A673 (cell line): ENCODE measurements at places on chromosomes 5 and 9.
A peak's percentile ranks its signal among the peaks of the same experiment; 100 is the strongest.

GRCh38 chr5:79488775-79489174 is 25.2 kb downstream of the HOMER1 start:
- H3K4me1 ChIP-seq, result no peaks in the 10 kb centered on the region
- H3K36me3 ChIP-seq, result no peaks in the 10 kb centered on the region

DNA sequence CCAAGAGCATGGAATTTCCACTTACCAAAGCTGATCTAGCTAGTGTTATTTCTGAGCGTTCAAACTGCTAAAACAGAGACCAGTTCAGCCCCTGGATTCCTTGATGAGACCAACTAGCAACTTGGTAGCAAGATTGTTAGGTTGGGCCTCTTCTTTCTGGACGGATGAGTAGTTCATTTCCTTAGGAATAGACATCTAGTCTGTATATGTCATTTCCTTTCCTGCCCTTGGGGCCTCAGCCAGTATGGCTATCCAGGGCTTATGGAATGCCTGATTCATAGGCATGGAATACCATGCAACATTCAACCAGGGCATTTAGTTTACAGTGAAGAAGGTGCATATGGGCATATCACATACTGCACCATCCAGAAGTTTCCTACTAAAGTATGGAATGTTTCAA is 14.5 kb upstream of the LPAR1 start:
- peaks cover 7% of the 10 kb centered on the region for H3K4me1 ChIP-seq
- H3K4me3 ChIP-seq, result no peak overlapping the region
- H3K36me3 ChIP-seq, result no peaks in the 10 kb centered on the region
- DNase-seq, result no peak

DNA sequence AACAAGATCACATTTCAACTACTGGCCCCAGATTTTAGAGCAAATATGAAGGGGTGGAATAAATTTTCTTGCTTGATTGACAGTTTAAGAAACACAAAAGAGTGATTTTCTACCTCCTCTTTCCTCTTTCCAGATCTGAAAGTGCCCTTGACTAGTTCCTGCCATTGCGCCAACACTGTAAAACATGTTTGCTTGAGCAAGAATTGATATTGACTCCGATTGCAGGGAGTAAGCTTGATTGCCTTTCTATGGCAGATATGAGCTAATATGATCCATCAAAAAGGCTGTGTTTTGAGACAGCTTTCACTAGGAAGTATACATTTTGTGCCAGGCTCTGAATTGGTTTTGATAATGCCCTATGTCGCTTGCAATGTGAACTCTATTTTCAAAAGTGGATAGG is 508.8 kb downstream of the SEMA5A start:
- H3K36me3 ChIP-seq, result no peaks in the 10 kb centered on the region
- no peak overlapping the region for H3K27ac ChIP-seq
- H3K4me3 ChIP-seq, result no peak overlapping the region
- H3K27me3 ChIP-seq, result no peaks in the 10 kb centered on the region
- no peaks in the 10 kb centered on the region for H3K4me1 ChIP-seq

DNA sequence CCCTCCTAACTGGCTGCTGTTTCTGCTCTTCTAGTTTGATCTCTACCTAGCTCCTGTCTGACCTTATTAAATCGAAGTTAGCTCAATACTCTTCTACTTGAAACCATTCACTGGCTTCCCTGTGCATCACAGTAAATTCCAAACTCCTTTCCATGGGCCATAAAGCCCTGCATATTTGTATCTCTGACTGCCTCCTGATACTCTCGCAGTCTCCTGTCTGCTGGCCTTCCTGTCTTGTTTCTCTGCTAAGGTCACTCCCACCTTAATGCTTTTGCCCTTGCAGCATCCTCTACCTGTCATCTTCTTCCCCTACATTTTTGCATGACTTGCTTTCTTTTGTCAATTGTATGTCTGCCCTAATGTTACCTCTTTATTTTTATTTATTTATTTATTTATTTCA is 44.8 kb downstream of the SNCAIP start:
- no peaks in the 10 kb centered on the region for H3K36me3 ChIP-seq
- H3K4me3 ChIP-seq, result no peak overlapping the region
- DNase-seq, result no peak

DNA sequence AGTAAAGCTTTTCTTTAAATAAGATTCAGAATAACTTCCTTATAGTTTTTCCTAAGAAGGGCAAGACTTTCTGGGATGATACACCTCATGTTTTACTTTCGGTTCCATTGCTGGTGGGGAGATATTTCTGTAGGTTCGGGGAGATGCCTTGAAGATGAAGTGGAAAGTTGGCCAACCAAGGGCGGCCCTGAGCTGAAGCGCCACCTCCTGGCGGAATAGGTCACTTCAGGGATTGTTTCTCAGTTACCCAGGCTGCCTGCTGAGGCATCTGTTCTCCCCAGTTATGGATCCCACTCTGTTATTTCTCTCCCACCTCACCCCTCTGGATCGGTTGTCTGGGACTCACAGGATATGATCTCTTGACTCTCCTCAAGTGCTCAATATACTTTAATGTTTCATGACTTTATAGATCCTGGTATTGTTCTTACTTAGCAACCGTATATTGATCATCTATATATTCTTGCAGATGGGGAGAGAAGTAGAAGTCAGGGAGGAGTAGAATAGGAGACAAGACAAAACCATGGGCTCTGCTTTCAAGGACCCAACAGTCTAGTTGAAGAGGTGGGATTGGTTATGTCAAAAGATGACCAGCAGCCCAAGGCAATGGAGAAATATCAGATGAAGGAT is 23.4 kb downstream of the MEGF10 start:
- H3K36me3 ChIP-seq, result no peaks in the 10 kb centered on the region
- H3K27me3 ChIP-seq, result no peaks in the 10 kb centered on the region
- H3K4me3 ChIP-seq, result no peak overlapping the region
- H3K4me1 ChIP-seq, result peaks cover 16% of the 10 kb centered on the region
- peak; percentile 69 for DNase-seq
- no peak overlapping the region for H3K27ac ChIP-seq

DNA sequence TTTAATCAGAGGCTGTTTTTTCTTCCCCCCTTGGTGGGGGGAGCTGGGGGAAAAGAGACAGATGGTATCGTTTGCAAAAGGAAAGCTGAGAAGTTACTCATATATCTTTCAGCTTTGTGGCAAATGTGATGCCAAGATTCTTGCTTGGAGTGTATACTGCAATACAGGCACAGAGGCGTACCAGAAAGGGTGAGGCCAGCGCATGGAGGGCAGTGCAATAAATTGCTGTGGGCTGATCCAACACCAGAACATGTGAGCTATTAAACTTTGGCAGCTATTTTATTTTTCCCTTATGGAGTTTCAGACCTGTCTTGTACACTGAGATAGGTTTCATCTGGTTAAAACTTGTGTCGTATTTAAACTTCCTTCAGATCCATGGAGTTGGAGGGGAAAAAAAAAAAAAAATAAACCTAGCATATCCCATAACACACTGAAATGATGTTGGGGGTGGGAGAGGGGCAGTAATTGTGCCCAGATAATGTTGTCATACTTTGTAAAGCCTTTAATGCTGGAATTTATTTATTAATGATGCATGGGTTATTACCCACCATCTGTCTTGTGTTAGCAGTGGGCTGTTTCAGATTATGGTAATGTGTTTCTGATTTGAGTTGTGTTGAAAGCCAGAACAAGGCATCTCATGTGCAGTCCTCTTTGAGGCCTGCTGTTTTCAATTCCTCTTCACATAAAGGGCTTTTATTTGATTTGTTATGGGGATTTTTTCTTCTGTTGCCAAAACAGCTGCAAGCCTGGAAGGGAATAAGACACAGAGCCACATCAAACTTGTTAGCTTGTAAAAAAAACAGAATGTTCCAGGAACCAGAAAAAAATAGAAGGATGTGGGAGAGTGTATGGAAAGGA is 891.3 kb downstream of the TLE1 start:
- H3K4me1 ChIP-seq, result peaks cover 26% of the 10 kb centered on the region
- no peaks in the 10 kb centered on the region for H3K36me3 ChIP-seq
- H3K27ac ChIP-seq, result peak overlapping the region; percentile 22
- peak; percentile 93 for DNase-seq
- no peak overlapping the region for H3K4me3 ChIP-seq

DNA sequence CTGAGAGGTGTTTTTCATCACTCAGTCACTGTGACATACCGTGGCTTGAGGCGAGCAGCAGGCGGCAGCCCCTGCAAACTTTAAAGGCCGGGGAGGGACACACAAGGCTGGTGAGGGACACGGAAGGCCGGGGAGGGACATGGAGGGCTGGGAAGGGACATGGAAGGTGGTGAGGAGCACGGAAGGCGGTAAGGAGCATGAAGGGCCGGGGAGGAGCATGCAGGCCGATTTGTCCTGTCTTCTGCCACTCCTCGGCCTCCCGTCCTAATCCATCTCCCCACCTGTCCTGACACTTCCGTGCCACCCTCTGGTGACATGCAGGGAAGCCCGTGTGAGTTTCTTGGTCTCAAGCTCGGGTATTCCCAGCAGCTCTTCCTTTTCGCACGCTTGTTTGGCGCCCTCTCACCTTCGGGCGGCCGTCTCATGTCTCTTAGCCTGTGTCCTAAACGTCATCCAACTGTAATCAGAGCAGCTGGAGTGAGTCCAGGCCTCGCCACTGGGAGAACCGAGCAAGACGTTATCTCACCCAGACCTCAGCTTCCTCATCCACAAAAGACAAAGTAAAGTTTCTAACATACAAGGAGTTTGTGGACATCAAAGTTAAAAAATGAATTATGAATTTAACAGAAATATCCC is 126.5 kb downstream of the MRPL36 start:
- DNase-seq, result no peak
- no peak overlapping the region for H3K4me3 ChIP-seq
- no peaks in the 10 kb centered on the region for H3K4me1 ChIP-seq
- peaks cover 73% of the 10 kb centered on the region for H3K27me3 ChIP-seq
- H3K27ac ChIP-seq, result no peak overlapping the region
- H3K36me3 ChIP-seq, result no peaks in the 10 kb centered on the region

GRCh38 chr9:126947529-126947928 is 32.9 kb downstream of the RALGPS1 start:
- H3K36me3 ChIP-seq, result no peaks in the 10 kb centered on the region
- no peak for DNase-seq
- no peaks in the 10 kb centered on the region for H3K4me1 ChIP-seq

GRCh38 chr9:22147813-22148527 is 138.9 kb upstream of the CDKN2B start:
- H3K4me1 ChIP-seq, result no peaks in the 10 kb centered on the region
- no peak for DNase-seq
- no peak overlapping the region for H3K4me3 ChIP-seq
- no peaks in the 10 kb centered on the region for H3K36me3 ChIP-seq
- H3K27me3 ChIP-seq, result no peaks in the 10 kb centered on the region
- no peak overlapping the region for H3K27ac ChIP-seq

GRCh38 chr5:16489322-16489791 is 23.8 kb upstream of the ZNF622 start:
- peaks cover 7% of the 10 kb centered on the region for H3K4me1 ChIP-seq
- H3K27ac ChIP-seq, result no peak overlapping the region
- no peaks in the 10 kb centered on the region for H3K36me3 ChIP-seq

DNA sequence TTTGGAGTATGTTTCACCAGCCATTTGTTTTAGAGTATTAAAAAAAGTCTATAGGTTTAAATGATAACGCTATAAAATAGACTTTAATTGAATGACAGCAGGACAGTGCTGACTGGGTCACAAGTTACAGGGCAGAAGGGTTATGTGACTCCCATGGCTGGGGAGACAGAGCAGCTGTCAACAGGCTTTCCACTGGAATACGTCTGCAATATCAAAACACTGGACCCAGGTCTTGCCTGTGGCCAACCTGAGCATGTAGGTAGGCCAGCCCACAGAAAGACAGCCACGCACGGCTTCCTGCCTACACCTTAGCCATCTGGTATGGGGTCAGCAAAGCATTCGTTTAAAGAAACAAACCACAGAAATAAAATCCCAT is 80.7 kb downstream of the OTULIN start:
- no peak overlapping the region for H3K27ac ChIP-seq
- no peaks in the 10 kb centered on the region for H3K27me3 ChIP-seq
- DNase-seq, result no peak
- no peak overlapping the region for H3K4me3 ChIP-seq

DNA sequence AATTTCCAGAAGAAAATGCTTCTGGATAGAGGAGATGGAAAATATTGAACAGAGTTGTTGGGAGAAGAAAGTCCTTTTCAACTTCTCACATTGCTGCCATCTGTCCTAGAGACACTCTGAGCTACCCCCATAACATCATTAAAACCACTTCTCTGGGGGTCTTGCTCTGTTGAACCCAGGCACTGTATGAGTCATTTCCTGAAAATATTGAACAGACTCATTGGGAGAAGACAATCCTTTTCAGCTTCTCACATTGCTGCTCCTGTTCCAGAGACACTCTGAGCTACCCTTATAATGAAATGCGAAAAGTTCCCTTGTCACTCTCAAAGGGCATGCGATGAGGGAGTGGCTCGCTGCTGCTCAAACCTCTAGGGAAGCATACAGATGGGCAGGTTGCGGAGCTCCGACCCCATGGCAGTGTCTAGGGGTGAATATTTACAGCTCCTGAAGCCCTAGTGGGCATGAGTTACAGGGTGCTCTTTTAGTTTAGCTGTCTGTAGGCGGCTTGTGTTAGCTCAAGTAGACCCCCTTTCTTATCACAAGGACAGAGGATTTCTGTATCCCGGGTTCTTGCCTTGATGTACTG is 90.7 kb downstream of the CDKN2A start:
- no peaks in the 10 kb centered on the region for H3K27me3 ChIP-seq
- H3K27ac ChIP-seq, result no peak overlapping the region
- no peaks in the 10 kb centered on the region for H3K4me1 ChIP-seq

DNA sequence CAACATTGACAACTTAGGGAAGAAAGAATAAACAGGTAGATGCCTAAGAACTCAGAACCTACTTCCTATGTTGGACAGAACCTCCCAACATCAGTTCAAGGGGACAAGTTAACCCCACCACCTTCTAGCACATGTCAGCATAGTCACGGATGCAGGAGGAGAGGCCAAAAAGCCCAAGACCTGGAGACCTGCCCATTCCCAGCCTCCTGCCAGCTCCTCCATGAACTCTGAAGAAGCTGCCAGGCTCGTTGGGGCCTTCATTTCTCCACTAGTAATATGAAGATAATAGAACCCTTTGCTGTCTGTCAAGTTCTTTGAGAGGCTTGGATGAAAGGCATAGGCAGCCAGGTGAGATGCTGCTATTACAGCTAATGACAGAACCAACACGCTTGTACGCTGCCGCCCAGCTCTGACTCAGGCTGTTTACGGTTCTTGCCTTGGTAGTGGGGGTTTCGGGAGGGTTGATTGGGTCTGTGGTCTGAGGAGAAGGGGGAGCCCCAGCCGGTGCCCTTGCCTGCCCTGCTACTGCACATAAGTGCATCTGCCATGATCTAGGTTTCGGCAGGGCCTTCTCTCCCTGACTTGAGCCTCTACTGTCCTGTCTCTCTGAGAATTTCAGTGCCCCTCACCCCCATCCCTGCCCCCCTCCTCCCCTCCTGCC is 82.2 kb downstream of the NRG2 start:
- no peaks in the 10 kb centered on the region for H3K27me3 ChIP-seq
- no peak overlapping the region for H3K4me3 ChIP-seq
- DNase-seq, result no peak
- no peaks in the 10 kb centered on the region for H3K36me3 ChIP-seq
- no peaks in the 10 kb centered on the region for H3K4me1 ChIP-seq
